ENCODE measurements at places on chromosomes 6 and 20. TPM values are rescaled to one million over a fixed set of nuclear protein-coding genes. Genes with fewer than 3 reads are reported as not detected.

GRCh38 chr6:151695156-151695555 is 112.3 kb upstream of the ESR1 start:
- peak; percentile 63 for ATAC-seq

GRCh38 chr20:31948008-31948407 is 3.8 kb downstream of the PDRG1 start:
- ATAC-seq: no peak

Gene ZNF165
- total RNA-seq: 3.0 TPM

Gene AIG1
- total RNA-seq: 24.9 TPM

DNA sequence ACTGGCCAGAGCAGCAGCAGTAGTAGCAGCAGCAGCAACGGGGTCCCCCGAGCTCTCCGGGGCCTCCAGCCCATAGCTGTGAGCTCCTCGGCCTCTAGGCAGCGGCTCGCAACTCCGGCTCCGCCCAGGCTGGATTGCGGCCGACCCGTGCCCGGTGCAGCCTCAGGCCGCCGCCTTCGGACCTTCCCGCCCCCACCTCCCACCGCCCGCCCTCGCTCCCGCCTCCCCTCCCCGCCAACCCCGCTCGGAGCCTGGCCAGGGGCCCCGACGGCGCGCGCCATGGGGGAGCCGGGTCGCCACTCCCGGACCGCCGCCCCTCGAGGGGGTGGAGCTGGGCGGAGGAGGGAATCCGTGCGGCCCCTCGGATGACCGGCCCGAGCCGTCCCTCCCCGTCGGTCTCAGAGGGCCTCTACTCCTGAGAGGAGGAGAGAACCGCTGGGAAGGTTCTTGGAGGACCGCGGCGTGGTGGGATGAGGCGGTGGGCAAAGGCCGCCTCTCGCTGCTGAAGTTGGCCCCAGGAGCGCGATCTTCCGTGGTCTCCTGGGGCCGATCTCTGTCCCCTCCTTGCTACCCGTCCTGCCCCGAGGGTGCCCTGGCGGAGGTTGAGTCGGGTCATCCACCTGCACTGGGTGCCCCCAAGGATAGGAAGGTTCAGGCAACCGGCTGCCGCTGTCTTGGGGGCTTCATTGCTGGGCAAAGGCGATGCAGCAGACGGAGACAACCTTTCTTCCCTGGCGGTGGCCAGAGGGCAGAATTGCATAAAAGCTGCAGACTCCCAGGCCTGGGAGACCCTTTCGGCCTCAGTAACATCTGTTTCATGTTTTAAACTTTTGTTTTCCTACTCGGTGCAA is at the start of gene ADAM33:
Gene ADAM33, minus strand, starts transcription at position 80 of the 851 bp plus-strand sequence. Its CDS starts 6 bp downstream, at position 74.
- ATAC-seq: peak; percentile 14

Gene TSBP1
- not detected for total RNA-seq

Gene CENPW
- total RNA-seq: 43.3 TPM

- no peak for ATAC-seq
These were observed 203.9 kb downstream of the PHF3 start for GRCh38 chr6:63839485-63839884.

Gene PGC
- not detected for total RNA-seq

Gene UST
- total RNA-seq: 3.0 TPM

GRCh38 chr6:139545206-139546105 is 171.0 kb upstream of the CITED2 start:
- ATAC-seq: no peak

GRCh38 chr6:35402136-35402855 is 49.8 kb upstream of the FANCE start:
- no peak for ATAC-seq

DNA sequence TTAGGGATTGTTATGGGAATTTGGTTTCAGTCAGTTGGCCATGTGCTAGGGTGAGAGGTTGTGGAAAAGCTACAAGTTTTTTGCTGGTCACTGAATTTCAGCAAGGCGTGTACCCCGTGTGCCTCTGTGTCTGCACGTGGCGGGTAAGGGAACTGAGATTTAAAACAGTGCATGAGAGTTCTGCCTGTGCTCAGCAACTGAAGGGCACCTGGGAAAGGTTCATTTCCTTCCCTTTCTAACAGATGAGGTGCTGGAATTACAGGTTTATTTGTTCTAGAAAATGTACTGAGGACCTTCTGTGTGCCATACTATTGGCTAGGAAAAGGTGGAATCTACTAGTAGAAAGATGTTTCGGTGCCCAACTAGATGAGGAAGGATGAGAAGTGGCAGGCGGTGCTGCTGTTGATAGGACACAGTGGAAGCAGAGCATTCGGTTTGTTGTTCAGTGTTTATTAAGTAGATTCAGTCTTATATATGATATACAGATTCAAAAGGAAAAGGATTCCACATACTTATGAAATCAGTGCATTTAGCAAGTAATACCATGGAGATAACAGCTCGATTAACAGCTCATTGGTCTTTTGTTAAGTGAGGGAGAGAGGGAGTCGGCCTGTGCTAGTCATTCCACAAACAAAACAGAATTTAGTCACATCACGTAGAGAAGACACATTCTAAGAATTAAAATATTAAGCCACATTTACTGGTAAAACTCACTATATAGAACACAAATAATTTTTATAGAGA is 84.7 kb downstream of the ASXL1 start:
- ATAC-seq: no peak

Gene COL10A1
- not detected for total RNA-seq

Data from esophagus mucosa (tissue), 1 donor.